ENCODE measurements at places on chromosomes 12 and 14. TPM values are rescaled to one million over a fixed set of nuclear protein-coding genes. Genes with fewer than 3 reads are reported as not detected.

Gene RFX4
- not detected for total RNA-seq

Gene ERP27
- total RNA-seq, result 0.09 TPM

Gene NAV3
- total RNA-seq, result 25.7 TPM

Gene CCDC177
- total RNA-seq, result not detected

Gene ABCD4
- total RNA-seq, result 34.4 TPM

Gene RAPGEF3
- 26.9 TPM for total RNA-seq

Gene ATN1
- 15.3 TPM for total RNA-seq

Gene AGAP2
- total RNA-seq, result 0.09 TPM

Gene HOXC4
- not detected for total RNA-seq

Gene DPPA3
- not detected for total RNA-seq

Gene DENND5B
- total RNA-seq, result 8.4 TPM

Gene C12orf50
- not detected for total RNA-seq

Gene CCDC88C
- total RNA-seq, result 27.3 TPM

Gene RITA1
- 15.0 TPM for total RNA-seq

Gene PROX2
- not detected for total RNA-seq

Gene FBLN5
- total RNA-seq, result 0.90 TPM

Gene APEX1
- total RNA-seq, result 60.0 TPM

Gene NELL2
- not detected for total RNA-seq

Gene RIPK3
- 3.5 TPM for total RNA-seq

Gene KCNMB4
- 1.0 TPM for total RNA-seq

Gene PHLDA1
- 31.5 TPM for total RNA-seq

Gene ARMH4
- 1.0 TPM for total RNA-seq

Gene KLRG1
- 8.9 TPM for total RNA-seq

Gene KLRC1
- not detected for total RNA-seq

Gene MYO1H
- not detected for total RNA-seq

Gene KRT1
- not detected for total RNA-seq

Gene PPP1R1A
- not detected for total RNA-seq

Gene IRAK3
- 5.6 TPM for total RNA-seq

Gene BIN2
- total RNA-seq, result not detected

Gene OR6C2
- total RNA-seq, result not detected

Gene PRR4
- total RNA-seq, result 0.18 TPM

Gene TAS2R43
- total RNA-seq, result 1.5 TPM

Gene TGM1
- 0.75 TPM for total RNA-seq

Gene EGLN3
- total RNA-seq, result 13.1 TPM

Gene SLC38A4
- not detected for total RNA-seq

Gene RD3L
- not detected for total RNA-seq

Gene SPIC
- not detected for total RNA-seq

Gene RESF1
- 87.3 TPM for total RNA-seq

Gene SLCO1B1
- total RNA-seq, result not detected

Gene AICDA
- not detected for total RNA-seq

Gene NXPH4
- total RNA-seq, result 2.5 TPM

Gene LPAR5
- not detected for total RNA-seq

Data from endothelial cell of coronary artery (primary cell).